ENCODE measurements at places on chromosomes 2 and 18.

DNA sequence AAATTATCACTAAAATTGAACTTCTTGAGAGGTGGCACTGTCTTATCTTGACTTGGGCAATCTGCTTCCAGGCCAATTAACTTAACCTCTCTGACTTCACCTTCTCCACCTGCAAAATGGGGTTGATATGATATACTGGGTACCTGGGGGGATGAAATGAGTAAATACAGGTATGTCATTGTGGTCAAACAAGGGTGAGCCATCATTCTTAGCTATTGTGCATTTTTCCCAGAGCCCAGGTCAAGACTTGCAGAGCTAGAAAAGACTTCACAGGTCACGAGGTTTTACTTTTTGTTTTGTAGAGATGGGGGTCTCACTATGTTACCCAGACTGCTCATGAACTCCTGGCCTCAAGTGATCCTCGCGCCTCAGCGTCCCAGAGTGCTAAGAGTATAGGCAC lies 145.0 kb downstream of the PRKCE start:
- no peak for DNase-seq

GRCh38 chr2:190050001-190050400 lies 12.5 kb downstream of the MSTN start:
- DNase-seq: no peak

DNA sequence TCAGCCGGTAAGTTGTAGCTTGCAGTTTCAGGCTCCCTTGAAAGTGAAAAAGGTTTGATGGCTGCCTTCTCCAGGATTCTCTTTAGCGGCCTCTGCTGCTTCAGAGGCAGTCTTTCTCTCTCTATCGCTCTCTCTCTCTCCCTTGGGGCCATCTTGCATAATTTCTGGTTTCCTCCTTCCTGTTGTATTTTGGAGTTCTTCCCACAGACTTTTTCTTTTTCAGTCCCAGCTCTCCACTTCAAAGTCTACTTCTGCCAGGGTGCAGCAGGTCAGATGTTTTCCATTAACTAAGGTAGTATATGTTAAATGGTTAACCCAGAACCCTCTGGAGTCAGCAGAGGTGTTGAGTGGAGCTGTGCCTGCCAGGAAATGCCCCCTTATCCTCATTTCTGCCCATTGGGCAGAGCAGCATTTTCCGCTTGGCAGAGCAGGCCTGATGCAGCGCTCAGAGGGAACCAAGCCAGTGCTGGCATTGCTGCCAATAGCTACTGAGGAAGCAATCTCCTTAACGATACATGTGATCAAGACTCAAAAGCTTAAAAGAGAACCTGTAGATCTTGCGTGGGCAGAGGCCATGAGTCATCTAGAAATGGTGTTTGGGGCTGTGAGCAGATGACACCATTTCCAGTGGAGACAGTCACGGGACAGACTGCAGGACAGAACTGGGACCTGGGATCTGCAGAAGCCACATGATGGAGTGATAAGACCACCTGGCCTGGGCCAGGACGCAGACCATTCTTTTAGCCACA lies 20.8 kb downstream of the DBI start:
- DNase-seq: peak; percentile 57

DNA sequence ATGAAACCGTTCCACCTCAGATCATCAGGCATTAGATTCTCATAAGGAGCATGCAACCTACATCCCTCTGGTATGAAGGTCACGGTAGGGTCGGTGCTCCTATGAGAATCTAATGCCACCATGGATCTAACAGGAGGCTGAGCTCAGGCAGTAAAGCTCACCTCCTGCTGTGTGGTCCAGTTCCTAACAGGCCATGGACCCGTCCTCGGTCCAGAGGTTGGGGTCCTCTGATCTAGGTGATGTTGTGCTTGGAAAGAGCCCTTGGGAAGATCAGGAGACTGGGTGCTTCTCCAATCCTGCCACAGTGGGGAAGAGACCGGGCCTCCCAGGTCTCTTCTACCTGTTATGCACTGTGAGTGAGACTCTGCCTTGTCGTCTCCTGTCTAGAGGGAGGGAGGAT lies 104.6 kb downstream of the ACKR3 start:
- no peak for DNase-seq

- no peak for DNase-seq
Measured at GRCh38 chr2:216021768-216022565, 8.6 kb upstream of the MREG start.

DNA sequence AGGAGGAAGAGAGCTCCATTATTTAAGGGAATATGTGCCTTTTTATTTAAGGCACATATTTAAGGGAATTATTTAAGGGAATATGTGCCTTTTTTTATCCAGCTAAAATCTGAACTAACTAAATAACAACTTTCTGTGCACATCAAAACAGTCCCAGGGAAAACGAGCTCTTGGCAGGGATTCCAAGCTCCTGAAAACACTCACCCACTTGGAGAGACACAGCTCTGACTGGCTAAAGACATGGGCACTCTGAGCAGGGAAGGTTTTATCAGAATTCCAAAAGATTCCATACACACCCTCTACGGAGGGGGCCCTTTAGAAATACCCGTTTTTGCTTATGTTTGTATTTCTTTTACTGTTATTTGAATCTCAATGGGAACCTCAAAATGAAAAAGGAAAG lies 181.0 kb downstream of the ZNF516 start:
- no peak for DNase-seq

- DNase-seq: no peak
Measured at GRCh38 chr2:21772624-21773023, 648.9 kb downstream of the TDRD15 start.

DNA sequence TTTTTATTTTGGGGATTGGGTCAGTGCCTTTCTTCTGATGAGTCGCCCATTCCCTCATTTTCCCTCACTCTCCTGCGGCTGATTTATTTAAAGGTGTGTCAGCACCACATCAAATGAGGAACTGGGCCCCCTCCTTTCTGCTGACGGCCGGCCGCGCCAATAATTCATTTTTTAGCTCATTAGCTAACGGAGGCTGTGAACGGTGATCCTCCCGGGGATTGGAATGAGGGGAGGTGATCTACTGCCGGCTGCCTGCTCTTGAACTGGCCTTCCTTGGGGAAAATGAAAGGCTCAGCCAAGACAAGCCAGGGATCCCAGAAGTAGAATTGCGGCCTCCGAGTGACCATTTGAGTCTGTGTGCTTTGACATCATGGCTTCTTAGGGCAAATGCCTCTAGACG lies 54.2 kb downstream of the GBX2 start:
- DNase-seq: no peak

DNA sequence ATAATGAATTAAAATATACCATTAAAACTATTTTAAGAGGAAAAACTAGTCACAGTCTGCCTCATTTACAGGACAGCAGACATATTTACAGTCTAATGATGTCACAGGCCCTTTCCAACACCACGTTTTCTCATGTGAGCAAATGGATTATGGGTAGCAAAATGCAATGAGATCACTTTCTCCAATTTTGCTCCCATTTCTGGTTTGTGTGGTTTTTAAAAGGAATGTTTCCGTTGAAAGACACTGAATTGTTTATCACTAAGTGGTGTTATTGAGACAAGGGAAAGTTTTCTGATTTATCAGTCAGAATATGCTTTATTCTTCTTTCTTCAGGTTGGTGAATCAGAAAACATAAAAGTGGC lies 11.4 kb upstream of the NR4A2 start:
- no peak for DNase-seq

- DNase-seq: no peak
Measured at GRCh38 chr2:137980459-137980858, 16.2 kb downstream of the HNMT start.

- DNase-seq: no peak
Measured at GRCh38 chr2:231000211-231000904, 4.4 kb downstream of the SPATA3 start.

- DNase-seq: no peak
Measured at GRCh38 chr2:239803766-239804115, 221.4 kb downstream of the NDUFA10 start.

GRCh38 chr2:128364441-128364911 lies 45.8 kb upstream of the HS6ST1 start:
- DNase-seq: no peak

- no peak for DNase-seq
Measured at GRCh38 chr2:161170958-161171932, 11.0 kb downstream of the TANK start.

GRCh38 chr2:120820953-120821279 lies 85.2 kb downstream of the GLI2 start:
- no peak for DNase-seq

- no peak for DNase-seq
Measured at GRCh38 chr2:21146638-21147037, 22.9 kb downstream of the TDRD15 start.

DNA sequence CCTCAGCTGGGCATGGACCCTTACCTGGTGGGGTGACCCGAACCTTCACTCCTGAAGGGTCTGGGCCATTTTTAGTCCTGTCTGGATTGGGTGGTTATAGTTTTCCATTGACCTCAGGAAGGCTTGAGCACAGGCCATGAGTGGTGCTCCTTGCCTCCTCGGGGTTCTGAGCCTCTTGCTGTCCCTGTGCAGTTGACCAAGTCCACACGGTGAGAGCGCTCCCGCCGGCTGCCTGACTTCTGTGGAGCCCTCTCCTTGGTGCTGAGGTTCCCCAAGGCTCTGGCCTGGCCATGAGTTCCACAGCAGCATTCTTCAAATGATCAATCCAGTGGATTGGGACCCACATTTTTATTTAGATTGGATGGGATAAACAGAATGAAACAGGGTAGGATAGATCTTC lies 159.5 kb downstream of the SEPTIN10 start:
- DNase-seq: no peak

- DNase-seq: no peak
Measured at GRCh38 chr18:3268306-3268705, 6.4 kb downstream of the MYL12B start.

GRCh38 chr2:133884739-133885381 lies 316.6 kb upstream of the NCKAP5 start:
- no peak for DNase-seq

DNA sequence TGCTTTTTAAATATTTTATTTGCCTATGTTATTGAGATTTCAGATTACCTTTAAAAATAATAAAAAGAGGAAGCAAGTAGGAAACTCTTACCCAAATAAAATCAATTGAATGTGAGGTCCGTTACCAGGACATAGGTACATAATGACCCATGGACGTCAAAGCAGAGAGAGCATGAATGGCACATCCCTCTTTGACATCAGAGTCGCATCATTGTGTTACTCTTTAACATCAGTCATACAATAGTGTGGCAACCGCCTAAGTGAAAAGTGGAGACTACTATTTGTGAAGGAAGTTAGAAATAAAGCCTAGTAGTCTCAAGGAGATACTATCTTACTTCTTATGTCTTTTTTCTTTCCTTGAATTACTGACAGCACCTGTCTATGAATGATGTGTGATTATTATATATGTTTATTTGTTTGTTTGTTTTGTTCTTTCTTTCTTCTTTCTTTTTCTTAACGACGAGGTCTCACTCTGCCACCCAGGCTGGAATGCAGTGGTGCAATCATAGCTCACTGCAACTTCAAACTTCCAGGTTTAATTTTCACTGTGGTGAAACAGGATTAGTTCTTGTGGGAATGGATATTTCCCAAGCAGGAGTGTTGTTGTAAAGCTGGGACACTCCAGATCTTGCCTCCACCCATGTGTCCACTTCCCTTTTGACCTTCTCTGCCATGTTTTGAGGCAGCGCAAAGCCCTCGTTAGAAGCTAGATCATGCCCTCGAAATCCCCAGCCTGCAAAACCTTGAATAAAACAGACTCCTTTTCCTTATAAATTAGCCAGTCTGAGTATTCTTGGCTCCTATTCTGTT lies 407.2 kb upstream of the NETO1 start:
- DNase-seq: no peak

- DNase-seq: no peak
Measured at GRCh38 chr2:11556101-11556806, 22.4 kb downstream of the GREB1 start.

- no peak for DNase-seq
Measured at GRCh38 chr2:21451403-21451802, 327.6 kb downstream of the TDRD15 start.

GRCh38 chr2:16031058-16031847 lies 90.9 kb downstream of the MYCN start:
- peak; percentile 40 for DNase-seq

GRCh38 chr2:46719487-46719886 lies 196.1 kb downstream of the MCFD2 start:
- no peak for DNase-seq

- DNase-seq: no peak
Measured at GRCh38 chr2:36525245-36525644, 72.7 kb downstream of the FEZ2 start.

DNA sequence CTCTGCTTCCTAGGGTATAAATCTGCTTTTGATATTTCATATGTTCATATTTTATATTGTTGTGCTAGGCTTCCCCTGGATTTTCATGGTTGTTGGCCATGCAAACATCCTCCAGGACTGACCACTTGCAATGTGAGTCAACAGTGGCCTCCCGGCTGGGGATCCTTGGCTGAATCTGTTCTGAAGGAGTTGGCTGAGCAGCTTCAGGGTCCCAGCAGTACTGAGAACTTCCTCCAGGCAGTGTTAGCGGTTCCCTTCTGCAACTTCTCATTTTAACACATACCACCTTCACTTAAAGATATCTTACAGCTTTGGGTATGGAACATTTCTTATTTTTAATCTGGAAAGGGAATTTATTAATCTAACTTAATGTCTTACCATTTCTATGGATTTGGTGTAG lies 122.1 kb downstream of the DTNB start:
- no peak for DNase-seq

DNA sequence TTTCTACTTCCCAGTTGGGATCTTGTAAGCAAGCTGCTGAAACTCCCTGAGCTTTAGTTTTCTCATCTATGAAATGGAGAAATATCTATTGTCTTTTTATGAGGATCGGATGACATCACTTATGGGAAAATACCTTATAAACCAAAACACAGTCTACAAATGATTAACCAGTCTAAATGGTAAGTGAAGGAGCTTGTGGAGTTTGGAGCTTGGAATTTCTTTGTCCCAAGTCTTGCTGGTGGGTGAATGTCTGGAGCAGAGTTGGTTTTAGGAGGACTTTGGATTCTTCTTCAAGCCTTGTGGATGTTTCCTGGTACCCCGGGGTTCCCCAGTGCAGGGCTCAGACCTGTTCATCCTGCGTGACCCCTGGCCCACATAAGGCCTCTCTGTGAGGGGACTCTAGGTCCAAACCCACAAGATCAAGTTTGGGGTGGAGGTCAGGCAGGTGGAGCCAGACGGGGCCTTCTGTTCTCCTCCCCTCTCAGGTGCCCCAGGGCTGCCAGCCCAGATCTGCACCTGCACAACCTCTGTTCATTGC lies 43.2 kb downstream of the FOSL2 start:
- DNase-seq: no peak
